Head of caudate nucleus (tissue), 42 donors: ENCODE measurements at places on chromosomes 2 and 18.
A peak's percentile ranks its signal among the peaks of the same experiment; 100 is the strongest.

GRCh38 chr2:43083710-43084698 lies 142.4 kb downstream of the ZFP36L2 start:
- DNase-seq, result peak; percentile 54

GRCh38 chr2:112944971-112945370 lies 32.8 kb upstream of the IL36G start:
- DNase-seq, result no peak

GRCh38 chr18:50820901-50821520 lies 1.2 kb upstream of the MRO start:
- no peak for DNase-seq

DNA sequence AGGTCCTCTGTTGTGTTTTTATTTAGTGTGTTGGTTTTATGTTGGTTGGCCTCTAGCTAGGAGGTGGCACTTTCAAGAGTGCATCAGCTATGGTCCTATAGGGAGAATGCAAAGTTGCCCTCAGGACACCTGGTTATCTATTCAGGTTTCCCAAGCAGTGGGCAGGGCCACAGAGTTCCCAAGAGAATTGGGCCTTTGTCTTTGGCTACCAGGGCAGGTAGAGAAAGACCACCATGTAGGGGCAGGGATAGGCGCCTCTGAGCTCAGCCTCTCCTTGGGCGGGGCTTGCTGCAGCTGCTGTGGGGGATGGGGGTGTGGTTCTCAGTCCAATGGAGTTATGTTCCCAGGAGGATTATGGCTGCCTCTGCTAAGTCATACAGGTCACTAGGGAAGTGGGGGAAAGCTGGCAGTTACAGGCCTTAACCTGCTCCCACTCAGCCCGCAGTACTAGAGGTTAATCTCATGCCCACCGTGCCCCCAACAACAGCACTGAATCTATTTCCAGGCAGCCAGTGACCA lies 26.0 kb downstream of the ABCB11 start:
- DNase-seq, result no peak

DNA sequence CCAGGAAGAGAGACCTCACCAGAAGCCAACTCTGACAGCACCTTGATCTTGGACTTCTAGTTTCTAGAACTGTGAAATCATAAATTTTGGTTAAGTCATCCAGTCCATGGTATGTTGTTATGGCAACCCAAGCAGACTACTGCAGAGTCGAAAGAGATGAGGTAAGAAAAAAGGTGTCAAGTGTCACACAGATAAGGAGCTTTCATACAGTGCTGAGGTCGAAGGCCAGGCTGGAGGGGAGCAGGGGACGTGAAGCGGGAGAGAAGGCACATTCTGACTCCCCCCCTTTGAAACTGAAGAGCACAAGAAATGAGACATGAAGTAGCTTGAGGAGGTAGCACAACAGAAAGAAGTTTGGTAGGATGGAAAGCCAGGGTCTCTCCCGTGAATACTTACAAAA lies 110.4 kb downstream of the ALK start:
- no peak for DNase-seq

DNA sequence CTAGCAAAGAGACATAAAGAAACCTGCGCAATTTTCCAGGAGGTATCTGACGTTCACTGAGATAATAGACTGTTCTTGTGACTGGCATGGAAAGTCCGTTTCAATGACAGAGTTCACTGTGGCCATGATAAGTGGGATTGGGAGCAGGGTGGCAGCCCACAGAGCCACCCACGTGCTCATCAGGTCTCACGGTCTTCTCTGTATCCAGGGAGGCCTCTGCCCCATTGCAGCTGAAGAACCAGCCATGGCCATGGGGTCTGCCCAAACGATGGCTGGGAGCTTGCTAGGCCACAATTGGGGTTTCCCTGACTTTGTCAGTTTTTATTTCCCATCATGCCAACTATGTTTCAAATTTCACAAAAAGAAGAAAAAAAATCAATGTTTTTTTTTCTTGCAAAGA lies 57.2 kb downstream of the PDCL3 start:
- no peak for DNase-seq

DNA sequence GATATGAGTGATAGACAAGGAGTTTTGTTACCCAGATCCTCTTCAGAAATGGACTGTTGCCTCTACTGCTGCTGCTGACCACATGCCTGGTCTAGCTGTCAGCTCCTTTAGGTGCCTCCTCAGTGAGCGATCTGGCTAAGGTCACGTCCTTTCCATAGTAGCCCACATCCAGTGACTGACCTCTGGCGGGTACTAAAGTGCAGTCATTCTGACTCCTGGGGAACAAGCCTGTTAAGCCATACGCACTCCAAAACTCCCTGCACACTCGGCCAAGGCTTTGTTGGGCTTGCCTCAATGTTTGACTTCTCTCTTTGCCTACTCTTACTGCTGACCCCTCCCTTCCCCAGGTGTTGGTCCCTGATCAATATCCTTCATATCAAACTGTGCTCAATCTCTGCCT lies 685.2 kb downstream of the IRS1 start:
- no peak for DNase-seq

DNA sequence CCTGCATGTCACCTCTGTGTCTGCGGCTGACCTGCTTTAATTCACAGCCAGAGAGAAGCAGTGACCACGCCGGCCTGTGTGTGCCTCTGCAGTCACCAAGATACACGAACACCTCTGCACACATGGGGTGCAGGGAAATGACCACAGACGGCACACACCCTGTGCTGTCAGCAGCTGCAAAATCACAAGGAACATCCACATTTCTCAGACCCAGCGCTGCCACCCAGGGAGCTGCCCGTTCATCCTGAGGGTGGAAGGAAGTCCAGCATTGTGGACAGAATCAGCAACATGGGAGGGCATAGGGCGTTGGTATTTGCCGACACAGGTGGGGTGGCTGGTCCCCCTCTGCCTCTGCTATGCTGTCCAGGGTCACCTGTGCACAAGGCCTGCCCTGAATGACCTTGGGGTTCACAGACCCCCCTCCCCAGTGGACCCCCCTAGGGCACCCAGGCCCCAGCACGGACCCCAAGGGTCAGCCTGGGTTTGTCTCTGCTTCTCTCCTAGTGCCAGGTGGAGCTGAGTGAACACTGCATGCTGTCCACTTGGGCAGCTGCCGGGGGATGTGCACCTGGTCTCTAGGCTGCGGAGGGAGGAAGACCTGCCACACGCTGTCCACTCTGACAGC lies 107.4 kb downstream of the PXDN start:
- DNase-seq, result no peak

DNA sequence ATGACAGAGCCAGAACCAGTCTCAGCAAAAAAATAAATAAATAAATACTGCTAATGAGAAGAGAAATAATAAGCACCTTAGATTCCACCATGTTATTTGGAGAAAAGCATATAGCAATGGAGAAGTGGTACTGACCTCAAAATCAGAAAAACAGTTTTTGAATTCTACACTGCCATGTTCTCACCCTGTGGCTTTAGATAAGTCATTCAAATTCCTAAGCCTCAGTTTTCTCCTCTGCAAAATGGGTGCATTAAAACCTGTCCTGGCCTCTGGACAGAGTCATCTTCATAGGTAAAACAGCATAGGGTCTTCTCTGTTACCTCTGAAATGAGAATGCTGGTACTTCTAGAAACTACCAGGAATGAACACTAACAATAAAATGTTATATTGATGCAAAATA lies 62.2 kb upstream of the RMP24 start:
- DNase-seq, result no peak

GRCh38 chr18:3458378-3458777 lies 8.4 kb downstream of the TGIF1 start:
- DNase-seq, result no peak

DNA sequence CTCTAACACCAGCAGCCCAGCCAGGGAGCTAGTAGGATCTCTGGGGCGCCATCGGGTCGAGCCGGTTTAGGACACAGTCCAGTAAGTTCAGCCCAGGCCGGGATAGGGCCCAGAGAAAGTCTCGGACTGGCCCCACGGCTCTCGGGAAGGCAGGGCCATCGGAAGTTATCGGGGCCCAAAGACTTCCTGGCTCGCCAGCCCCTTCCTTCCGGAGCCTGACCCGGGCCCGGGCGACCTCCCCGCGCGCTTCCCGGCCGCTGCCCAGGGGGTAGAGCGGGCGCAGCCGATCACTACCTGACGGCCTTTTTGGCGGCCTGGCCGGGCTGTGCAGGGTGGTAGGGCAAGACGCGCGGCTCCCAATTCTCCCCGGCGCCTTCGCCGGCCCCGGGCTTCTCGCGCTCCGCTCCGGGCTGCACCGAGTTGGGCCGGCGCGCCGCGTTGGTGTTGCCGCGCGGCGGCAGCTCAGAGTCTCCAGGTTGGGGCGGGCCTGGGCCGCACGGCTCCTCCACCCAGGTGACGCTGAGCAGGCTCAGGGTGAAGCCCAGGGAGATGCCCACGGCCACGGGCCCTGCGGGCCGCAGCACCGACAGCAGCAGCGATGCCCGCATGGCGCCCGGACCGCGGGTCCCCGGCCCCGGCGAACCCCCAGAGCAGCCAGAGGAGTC lies 546 bp downstream of the CHPF start:
- no peak for DNase-seq

DNA sequence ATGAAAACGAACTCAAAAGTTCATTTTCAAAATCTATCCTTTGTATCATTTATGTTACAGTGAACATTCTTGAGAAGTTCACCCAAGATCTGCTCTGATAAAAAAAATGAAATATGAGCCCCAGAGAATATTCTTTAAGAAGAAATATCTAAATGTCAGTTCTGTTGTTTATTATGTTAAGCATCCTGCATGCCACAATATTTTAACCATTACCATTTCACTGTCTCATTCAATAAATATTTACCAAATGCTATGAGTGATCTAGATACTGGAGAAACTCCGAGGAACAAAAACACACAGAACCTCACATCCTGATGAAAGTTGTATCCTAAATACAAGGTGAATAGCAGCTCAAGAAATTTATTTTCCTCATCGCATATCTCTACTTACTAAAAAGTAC lies 170.2 kb downstream of the ZNF385B start:
- no peak for DNase-seq

DNA sequence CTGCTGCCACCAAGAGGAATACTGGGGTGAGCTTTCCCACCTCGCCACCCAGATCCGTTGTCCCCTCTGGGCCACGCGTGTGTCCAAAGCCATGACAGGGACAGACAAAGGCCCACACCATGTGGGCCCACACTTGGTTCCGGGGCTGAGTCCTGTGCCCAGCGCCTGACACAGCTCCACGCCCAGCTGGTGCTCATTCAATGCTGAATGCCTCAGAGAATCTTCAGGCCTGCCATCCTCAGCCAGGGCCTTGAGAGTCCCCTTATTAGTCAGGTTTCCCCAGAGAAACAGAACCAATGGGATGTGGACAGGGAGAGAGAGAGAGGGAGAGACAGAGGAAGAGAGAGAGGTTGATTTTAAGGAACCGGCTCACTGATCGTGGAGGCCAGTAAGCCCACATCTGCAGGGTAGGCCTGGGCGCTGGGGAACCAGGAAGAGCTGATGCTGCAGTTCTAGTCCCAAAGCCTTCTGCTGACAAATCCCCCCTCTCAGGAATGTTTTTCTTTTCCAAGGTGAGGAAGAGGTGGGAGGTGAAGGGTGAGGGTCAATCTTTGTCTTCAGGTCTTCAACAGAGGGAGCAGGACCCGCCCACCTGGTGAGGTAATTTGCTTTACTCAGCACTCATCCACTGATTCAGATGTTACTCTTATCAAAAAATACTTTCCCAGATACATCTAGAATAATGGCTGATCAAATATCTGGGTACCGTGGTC lies 10.2 kb upstream of the SPATA3 start:
- no peak for DNase-seq

GRCh38 chr2:134218930-134219658 lies 34.8 kb upstream of the MGAT5 start:
- no peak for DNase-seq

DNA sequence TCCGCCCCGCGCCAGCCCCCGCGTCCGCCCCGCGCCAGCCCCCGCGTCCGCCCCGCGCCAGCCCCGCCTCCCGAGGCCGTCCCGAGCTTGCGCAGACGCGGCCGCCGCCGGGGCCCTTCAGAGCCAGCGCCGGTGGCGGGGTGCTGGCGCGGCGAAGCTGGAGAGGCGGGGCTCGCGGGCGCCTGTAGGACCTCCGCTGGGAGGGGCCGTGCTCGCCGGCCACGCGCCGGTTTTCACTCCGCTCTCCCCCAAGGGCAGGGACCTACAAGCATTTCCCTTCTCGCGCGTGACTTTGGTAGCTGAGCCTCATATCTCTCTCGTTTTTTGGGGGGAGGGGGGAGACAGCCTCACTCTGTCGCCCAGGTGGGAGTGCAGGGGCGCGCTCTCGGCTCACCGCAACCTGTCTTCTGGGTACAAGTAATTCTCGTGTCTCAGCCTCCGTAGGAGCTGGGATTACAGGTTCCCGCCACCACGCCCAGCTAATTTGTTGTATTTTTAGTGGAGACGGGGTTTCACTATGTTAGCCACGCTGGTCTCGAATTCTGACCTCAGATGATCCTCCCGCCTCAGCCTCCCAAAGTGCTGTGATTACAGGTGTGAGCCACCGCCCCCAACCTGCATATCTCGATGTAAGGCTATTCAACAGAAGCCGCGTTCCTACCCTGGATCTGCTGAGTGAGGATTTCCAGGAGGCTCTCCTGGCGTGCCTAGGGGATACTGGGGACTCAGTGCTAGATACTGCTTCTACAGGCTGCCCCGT lies at the start of gene ZNF514:
ZNF514 (minus strand) TSS at position 159 of the 760 bp plus-strand sequence. CDS start 6,595 bp downstream, outside the sequence.
- DNase-seq, result peak; percentile 84

GRCh38 chr2:37985333-37985732 lies 60.2 kb downstream of the RMDN2 start:
- no peak for DNase-seq

DNA sequence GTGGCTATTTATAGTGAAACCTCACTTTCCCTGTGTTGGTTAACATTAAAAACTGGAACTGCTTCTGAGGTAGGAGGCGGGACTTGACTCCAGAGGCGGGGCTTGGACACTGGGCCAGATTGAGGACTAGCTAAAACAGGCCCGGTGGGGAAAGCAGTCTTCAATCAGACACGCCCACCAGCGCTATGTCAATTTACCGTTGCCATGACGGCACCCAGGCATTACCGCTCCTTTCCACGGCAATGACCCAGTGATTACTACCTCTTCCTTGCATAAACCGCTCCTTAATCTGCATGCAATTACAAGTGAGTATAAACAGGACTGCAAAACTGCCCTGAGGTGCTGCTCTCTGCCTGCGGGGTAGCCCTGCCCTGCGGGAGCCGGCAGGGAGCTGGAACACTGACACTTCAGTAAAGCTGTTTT lies 35.3 kb downstream of the LRRFIP1 start:
- DNase-seq, result peak; percentile 78

- DNase-seq, result no peak
Measured at GRCh38 chr2:181670632-181671031, 9.7 kb downstream of the NEUROD1 start.

- no peak for DNase-seq
Measured at GRCh38 chr2:28960401-28960800, 20.7 kb upstream of the TOGARAM2 start.

- DNase-seq, result no peak
Measured at GRCh38 chr2:205762881-205763280, 80.6 kb downstream of the NRP2 start.
